ENCODE measurements at places on chromosomes 7 and 10.

DNA sequence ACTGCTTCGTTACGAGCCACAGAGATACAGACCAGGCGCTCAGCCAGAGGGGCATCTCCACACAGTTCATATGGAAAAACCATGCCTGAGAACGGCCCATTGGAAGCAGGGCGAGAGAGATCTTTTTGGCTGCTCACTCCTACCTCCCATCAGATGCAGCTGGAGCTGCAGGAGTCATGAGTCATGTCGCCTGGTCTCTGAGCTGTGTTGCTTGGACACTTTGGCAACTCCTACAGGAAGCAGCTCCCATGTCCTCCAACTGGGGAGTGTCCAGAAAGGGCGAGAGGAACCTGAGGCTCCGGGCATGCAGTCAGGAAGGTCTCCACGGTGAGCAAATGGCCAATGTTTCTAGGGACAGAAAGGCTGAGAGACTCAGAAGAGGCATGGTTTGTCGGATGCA is 24.9 kb downstream of the INSIG1 start:
- DNase-seq: no peak

GRCh38 chr7:148245381-148245780 is 345.2 kb upstream of the C7orf33 start:
- DNase-seq: no peak

DNA sequence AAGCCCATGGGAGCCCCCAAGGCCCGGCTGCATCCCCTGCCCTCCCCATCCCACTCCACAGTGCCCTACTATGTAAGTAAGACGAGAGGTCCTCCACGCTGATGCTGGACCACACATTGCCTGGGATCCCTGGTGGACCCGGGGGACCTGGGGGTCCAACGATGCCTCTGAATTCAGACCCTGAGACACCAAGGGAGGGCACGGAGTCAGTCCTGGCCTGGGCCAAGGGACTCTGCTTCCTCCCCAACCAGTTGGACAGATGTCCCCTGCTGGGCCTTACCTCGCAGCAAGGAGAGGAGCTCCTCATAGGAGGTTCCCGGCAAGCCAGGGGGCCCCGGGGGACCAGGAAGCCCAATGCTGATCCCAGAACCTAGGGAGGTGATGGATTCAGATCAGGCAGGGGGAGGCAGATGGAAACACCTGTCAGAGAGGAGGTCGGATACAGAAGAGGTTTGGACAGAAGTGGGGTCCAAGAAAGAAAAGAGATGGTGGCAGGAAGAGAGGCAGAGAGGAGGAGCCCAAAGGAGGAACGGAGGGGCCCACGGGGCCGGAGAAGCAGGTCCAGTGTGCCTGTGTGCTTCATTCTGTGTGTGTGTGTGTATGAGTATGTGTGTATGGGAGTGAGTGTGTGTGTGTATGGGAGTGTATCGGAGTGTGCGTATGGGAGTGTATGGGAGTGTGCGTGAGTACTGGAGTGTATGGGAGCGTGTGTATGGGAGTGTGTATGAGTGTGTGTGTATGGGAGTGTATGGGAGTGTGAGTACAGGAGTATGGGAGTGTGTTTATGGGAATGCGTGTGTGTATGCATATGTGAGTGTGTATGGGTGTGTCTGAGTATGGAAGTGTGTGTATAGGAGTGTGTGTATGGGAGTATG is 50.2 kb downstream of the COL17A1 start:
- DNase-seq: no peak

DNA sequence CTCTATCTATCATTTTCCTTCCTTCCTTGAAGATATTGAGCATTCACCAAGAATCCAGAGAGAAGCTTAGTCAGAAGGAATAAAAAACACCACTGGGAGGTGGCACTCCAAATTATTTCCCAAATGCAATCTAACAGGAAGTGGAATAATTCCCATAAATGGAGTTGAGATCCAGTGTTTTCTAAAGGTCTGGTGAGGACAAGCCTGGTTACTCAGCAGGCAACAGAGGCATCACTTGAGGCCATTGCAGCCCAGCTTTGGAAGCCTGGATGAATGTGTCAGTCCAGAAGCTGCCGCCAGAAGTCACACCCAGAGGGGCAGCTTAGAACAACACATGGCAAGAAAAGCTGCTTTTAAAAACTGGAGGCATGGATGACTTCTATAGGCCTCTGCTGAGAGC is 288.9 kb upstream of the KLF6 start:
- no peak for DNase-seq

DNA sequence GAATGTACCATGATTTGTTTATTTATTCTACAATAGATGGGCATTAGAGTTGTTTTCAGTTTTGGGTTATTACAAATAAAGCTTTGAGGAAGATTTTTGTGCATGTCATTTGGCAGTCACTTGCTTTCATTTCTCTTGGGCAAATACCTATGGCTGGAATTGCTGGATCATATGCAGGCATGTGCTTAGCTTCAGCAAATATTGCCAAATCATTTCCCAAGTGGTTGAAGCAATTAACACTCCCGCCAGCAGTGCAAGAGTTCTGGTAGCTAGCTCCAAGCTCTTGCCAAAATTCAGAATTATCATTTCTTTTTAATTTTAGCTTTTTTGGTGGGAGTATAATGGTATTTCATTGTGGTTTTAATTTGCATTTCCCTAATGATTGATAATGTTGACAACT is 32.9 kb upstream of the PCBD1 start:
- DNase-seq: no peak

GRCh38 chr7:69245646-69246045 is 352.6 kb upstream of the AUTS2 start:
- no peak for DNase-seq

DNA sequence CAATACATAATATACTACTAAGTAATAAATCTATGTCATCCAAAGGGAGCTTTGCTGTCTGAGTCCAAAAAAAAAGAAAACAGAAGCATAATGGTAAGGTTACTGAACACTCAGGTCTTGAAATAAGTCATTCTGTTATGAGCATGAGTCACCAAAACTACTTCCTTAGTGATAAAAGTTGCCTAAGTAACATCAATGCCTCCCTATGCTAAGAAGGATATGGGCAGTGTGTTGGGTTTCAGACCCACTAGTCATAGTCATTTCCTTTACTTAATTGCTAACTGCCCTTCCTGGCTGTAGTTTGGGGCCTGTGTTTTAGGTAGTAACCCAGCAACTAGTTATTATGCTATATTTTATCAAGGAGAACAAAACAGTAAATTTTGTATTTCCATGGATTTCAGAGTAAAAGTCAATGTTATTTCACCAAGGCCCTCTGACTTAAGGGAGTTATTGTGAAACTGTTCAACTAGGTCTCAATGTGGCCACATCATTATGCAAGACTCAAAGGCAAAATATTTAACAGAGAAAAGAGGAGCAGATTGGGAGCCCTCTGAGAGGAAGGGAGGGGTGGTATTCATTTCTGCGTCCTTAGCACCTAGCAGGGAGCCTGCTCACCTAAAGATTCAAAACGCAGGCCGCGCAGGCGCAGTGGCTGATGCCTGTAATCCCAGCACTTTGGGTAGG is 11.7 kb upstream of the VIM start:
- DNase-seq: no peak

- DNase-seq: no peak
Measured at GRCh38 chr10:75544386-75544785, 113.0 kb downstream of the LRMDA start.

GRCh38 chr10:82091413-82091812 is 216.4 kb downstream of the NRG3 start:
- DNase-seq: no peak

DNA sequence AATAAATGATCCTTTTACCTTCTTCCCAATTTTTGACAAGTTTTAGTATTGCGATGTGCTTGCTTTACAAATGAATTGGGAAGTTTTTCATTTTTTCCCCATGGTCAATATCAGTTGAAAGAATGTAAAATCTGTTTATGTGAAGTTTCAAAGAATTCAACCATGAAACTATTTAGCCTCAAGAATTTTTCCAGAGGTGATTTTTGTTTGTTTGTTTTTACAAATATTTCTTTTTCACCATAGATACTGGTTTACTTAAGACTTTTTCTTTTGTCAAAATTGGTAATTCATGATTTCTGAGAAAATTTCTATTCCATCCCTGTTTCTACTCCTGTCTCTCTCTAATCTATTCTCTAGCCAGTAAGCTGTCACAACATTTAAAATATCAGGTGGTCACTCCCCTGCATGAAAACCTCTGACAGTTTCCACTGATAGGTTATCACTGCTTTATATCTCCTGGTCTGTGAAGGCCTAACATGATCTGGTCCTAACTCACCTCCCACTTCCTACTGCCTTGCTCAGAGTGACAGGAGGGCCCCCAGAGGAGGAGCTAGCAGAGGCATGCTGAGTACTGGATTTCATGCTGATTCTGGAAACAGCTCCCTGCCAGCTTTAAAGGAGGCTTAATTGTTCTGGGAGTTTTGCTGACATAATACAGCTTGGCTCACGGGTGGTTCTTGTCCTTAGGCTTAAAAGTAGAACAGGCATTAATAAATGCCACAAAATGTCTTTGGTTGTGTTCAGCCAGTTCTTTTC is 7.6 kb upstream of the ARMS2 start:
- DNase-seq: no peak

- DNase-seq: no peak
Measured at GRCh38 chr10:33459602-33460001, 125.1 kb upstream of the NRP1 start.

- DNase-seq: peak; percentile 77
Measured at GRCh38 chr7:143408686-143409561, at the start of gene EPHA1. TSS of gene EPHA1 (minus strand) at chr7:143408856. CDS start at chr7:143408805, 51 bp downstream.

DNA sequence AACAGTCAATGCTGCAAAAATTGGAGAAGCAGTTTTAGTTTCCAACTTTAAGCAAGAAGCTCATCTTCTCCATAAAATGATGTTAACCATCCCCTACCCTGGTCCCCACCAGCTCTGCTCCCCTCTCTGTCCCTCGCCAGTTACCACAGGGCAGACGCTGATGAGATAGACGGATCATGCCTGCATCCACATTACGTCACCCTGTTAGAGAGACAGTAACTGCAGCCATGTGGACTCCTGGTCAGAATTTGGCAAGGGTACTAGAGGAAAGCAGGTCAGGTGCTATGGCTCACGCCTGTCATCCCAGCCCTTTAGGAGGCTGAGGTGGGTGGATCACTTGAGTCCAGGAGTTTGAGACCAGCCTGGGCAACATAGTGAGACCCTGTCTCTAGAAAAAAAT is 81.9 kb upstream of the FZD8 start:
- no peak for DNase-seq
